ENCODE measurements at places on chromosomes 12 and 14.

- DNase-seq, result no peak
Observed at GRCh38 chr14:100313464-100314230, 7.4 kb upstream of the SLC25A29 start.

DNA sequence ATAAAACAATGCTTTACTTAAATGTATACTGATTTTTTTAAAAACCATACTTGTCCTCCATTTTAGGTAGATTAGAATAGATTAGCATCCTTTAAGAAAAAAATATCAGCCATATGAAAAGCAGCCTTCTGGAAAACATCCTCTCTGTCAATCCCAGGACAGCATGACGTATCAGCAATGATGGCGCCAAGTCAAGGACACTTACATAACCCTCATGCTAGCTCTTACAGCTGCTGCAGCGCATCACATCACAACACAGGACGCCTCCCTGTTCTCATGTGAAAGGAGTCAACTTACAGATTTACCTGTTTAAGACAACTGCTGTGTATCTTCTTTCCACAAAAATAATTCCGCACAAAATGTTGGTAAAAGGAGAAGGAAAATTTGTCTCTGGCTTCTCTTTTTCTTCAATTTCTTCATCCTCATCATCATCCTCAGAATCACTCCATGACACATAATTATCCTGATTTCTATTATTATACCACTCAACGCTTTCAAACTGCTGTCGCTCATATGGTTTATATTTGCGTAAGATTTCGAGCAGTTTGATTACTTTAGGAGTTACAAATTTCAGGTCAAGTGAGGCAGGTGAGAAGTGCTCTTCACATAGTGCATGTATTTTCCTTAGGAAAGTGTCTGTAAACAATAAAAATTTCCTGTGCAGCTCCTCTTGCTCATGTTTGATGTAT lies 33.3 kb downstream of the DICER1 start:
- no peak for DNase-seq

DNA sequence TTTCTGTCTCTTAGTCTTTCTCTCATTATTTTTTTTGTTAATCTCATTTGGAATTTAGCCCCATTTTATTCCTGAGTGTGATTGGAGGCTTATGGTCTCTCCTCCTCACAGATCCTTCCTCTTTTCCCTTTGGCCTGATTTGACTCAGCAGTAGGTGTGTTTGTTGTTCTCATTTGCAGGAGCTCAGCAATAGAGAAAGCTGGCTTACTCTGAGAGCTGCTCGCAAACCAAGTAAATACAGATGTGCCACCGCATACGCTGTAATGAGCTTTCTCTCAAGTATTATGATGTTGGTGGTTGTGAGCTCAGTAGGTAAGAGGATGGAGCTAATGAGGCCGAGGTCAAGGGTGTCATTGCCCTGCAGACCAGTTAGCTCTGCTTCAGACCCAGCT lies 206.5 kb downstream of the ETV6 start:
- no peak for DNase-seq

GRCh38 chr12:117040496-117040895 lies 58.7 kb downstream of the TESC start:
- no peak for DNase-seq

DNA sequence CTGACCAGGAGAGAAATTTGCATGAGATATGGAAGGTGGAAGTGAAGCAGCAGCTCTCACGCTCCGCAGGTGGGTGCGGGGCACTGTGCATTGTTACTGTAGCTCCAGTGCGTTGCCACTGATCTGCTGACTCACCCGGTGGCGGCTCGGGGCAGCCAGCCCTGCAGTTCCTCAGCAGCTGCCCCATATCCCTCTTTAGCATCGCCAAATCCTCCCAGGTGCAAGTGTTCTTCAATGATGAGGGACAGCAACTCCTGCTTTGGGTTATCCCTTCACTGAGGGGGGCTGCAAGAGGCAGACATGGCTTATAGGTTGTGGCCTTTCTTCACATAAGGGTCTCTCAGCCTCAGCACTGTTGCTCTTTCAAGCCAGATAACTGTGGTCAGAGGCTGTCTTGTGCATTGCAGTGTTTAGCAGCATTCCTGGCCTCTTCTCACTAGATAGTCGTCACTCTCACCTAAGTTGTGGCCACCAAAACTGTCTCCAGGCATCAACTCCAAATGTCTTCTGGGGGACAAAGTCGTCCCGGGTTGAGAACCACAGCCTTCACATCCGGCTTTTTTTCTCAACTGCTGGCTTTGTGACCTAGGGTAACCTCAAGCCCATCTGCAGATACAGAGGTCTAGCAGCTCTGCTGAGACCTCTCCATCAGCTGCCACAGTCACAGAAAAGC lies 180.8 kb downstream of the EFCAB11 start:
- no peak for DNase-seq

- DNase-seq, result peak; percentile 14
Observed at GRCh38 chr12:95418142-95418541, 55.8 kb upstream of the METAP2 start.

DNA sequence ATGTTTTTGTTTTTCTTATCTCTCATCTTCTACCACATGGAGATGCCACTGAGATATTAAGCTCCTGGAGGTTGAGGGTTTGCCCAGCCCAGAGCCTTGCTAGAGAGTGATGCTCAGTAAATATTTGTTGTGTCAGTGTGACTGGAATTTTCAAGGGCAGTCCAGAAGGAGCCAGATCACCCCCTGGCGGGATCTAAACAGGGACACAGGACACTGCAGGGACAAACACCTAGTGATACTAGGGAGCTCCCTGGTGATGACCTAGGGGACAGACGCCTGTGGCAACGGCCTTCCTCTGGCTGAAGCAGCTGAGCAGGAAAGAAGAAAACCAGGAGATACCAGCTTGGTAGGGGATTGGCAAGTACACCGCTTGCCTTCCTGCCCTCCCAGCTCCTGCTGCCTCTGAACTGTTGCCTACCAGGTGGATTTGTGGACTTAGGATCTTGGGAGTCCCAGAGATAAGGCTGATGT lies 714.4 kb upstream of the TBX3 start:
- no peak for DNase-seq

- DNase-seq, result no peak
Observed at GRCh38 chr12:51915003-51915625, 7.8 kb downstream of the ACVRL1 start.

GRCh38 chr14:93103392-93104080 lies 12.2 kb downstream of the ITPK1 start:
- DNase-seq, result no peak

DNA sequence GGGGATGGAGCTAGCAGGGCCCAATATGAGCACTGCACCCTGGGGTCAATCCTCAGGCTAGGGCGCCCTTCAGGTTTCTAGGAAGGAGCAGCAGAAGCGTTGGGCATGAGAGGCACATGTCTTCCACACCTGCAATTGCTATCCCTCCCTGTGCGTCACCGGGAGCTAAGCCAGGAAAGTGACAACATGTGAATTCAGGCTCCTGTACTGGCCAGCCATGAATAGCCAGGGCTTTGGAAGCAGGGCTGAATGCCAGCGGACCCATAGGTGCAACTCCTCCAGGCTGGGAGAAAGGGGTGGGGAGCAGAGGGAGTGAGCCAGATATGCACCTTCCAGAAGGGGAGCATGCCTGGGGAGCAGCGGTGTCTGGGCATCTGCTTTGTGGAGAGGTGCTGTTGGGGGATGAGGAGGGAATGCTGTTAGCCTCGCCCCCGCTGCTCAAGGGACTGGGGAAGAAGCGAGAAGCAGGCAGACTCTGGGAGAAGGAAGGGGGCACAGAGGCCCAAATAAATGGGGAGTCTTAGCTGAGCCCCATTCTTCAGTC lies 6.1 kb downstream of the HOXC5 start:
- no peak for DNase-seq

GRCh38 chr12:98416845-98417244 lies 98.5 kb upstream of the TMPO start:
- peak; percentile 16 for DNase-seq

DNA sequence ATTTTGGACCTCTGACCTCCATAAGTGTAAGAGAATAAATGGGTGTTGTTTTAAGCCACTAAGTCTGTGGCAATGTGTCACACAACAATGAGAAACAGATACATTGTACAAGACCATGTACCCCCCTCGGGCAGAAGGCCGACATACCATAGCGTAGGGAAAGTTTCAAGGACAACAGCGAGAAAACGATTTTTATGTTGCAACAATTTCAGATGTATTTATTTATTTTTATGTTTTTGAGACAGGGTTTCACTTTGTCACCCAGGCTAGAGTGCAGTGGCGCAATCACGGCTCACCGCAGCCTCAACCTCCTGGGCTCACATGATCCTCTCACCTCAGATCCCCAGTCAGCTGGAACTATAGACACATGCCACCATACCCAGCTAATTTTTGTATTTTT lies 136.4 kb upstream of the NCOR2 start:
- no peak for DNase-seq

DNA sequence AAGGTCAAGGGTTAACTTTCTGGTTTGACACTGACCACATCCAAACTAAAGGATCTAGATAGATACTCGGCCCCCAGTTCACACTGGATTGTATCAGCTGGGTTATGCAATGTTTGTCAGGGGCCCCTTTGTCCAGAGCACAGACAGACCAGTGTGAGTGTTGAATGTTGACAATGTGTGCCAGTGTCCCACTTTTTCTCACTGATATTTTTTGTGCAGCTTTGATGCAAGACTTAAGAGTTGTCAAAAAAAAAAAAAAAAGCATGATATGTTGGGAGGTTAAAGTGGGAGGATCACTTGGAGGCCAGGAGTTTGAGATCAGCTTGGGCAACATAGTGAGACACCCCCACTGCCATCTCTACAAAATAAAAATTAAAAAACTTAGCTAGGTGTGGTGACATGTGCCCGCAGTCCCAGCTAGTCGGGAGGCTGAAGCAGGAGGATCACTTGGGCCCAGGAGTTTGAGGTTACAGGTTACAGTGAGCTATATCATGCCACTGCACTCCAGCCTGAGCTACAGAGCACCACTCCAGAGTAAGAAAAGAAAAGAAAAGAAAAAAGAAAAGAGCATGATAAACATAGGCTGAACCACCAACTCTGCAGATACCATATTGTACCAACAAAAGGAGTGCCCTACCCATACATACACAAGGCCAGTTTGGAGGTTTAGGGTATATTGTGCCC lies 97.5 kb downstream of the LGR5 start:
- DNase-seq, result no peak

DNA sequence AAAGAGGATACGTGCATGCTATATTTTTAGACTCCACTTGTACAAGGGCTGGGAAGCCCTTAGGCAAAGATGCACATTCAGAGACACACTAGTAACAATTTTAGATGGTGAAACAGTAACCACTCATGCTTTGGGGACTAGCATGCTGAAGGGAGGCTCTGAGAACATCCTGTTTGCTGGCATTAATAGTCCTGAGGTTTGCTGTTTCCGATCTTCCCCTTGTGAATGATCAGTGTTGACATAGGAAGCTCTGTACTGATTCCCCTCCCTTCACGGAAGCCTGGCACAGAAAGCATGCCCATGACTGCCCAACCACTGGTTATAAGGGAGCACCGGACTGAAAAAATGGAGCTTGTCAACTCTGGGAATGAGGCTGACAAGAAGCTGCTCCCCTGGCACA lies 164.6 kb downstream of the GCH1 start:
- DNase-seq, result no peak

GRCh38 chr12:42609605-42610004 lies 20.1 kb upstream of the PRICKLE1 start:
- no peak for DNase-seq

- no peak for DNase-seq
Observed at GRCh38 chr12:132074216-132074615, 69.9 kb downstream of the DDX51 start.

- no peak for DNase-seq
Observed at GRCh38 chr12:57441846-57442427, 7.4 kb downstream of the INHBC start.

DNA sequence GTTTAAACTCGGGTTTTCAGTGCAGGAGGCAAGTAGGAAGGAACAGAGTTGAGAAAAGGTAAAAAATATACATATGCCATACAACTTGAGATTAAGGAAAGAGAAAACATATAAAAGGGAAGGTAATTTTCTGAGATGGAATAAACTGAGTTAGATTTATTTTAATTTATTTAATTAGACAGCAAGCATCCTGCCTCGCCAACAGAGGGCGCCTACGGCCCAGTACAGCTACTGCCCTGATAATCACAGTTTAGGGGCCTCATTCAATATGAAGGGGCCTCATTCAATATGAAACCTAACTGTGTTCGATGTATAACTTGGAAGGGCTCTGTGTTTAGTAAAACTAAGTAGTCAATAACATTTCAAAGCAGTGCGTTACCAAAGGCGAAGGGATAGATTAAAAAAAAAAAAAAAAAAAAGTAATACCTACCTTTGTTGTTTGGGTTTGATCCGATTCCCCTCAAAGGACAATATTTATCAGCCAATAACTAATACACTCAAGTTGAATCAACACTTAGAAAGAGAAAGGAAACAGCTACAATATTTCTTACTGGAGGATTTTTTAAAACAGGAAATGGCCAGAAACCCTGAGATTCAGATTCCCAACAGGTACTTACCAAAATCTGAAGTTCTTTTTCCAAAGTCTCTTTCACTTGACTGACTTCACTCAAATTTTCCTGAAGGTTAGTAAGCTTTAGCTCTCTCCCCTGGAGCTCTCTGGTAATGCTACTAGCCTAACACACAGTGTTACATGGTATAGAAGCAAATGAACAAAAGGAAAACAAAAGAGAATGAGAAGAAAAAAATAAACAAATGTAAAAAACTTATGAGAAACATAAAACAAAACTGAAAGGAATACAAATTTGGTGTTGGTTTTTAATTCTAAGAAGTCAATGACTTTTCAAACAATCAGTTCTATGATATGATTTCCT lies 70.0 kb upstream of the VPS33A start:
- no peak for DNase-seq

- DNase-seq, result no peak
Observed at GRCh38 chr14:49960453-49960852, 67.6 kb downstream of the ARF6 start.

- no peak for DNase-seq
Observed at GRCh38 chr14:69772082-69773017, 5.4 kb downstream of the SRSF5 start.

- DNase-seq, result peak; percentile 50
Observed at GRCh38 chr14:66508846-66509621, 1.1 kb downstream of the GPHN start.

GRCh38 chr12:45504316-45505010 lies 225.0 kb upstream of the ARID2 start:
- DNase-seq, result no peak

DNA sequence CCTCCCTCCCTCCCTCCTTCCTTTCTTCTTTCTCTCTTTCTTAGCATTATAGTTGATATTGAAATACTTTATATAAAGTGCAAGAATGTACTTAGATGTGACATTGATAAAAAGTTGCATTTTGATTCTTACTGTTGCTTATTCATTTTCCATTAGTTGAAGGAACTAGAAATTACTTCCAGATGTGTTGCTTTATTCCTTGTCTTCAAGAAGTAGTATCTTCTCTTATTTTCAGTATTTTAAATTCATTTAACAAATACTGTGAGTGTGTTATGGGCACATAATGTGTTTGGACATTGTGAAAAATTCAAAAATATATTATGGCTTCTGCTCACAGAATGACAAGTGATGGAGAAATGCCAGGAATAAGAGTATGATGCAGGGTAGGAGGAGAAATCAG lies 45.6 kb downstream of the TRMT5 start:
- DNase-seq, result no peak

All from cerebellar cortex (tissue), 1 donor.